ENCODE measurements at places on chromosomes 3 and 15. TPM values are rescaled to one million over a fixed set of nuclear protein-coding genes. Genes with fewer than 3 reads are reported as not detected.

Gene GABRA5
- 0.08 TPM for polyA plus RNA-seq

Gene ZIC4
- 9.7 TPM for polyA plus RNA-seq

Gene ACP3
- 0.32 TPM for polyA plus RNA-seq

Gene PARP9
- polyA plus RNA-seq = 9.7 TPM

DNA sequence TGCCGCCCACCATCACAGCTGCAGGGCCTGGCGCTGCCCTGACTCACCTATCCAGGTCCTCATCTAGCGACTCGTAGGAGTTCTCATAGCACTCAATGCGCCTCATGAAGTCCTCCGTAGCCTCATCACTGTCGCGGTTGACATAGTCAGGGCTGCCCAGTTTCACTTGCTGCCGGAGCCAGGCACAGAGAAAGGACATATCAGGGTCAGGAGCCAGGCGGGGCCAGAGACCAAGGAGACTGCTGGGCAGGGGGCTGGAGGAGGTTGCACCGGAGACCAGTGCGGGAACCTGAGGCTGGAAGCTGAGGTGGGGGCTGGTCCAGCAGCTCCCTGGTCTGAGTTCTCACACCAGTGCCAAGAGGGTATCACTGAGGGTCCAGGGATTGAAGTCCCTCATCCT is 18.2 kb downstream of the PFKFB4 start:
- no peak for DNase-seq

All from muscle of arm (tissue), 14 donors.